CD8-positive, alpha-beta T cell (primary cell): ENCODE measurements at places on chromosomes 2 and 18.
A peak's percentile ranks its signal among the peaks of the same experiment; 100 is the strongest.

GRCh38 chr18:74507927-74508326 is 11.8 kb downstream of the CNDP2 start:
- no peak for DNase-seq

DNA sequence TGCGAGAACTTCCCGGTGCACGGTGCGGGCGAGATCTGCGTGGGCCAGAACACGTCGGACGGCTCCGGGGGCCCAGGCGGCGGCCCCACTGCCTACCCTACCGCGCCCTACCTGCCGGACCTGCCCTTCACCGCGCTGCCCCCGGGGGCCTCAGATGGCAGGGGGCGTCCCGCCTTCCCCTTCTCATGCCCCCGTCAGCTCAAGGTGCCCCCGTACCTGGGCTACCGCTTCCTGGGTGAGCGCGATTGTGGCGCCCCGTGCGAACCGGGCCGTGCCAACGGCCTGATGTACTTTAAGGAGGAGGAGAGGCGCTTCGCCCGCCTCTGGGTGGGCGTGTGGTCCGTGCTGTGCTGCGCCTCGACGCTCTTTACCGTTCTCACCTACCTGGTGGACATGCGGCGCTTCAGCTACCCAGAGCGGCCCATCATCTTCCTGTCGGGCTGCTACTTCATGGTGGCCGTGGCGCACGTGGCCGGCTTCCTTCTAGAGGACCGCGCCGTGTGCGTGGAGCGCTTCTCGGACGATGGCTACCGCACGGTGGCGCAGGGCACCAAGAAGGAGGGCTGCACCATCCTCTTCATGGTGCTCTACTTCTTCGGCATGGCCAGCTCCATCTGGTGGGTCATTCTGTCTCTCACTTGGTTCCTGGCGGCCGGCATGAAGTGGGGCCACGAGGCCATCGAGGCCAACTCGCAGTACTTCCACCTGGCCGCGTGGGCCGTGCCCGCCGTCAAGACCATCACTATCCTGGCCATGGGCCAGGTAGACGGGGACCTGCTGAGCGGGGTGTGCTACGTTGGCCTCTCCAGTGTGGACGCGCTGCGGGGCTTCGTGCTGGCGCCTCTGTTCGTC is 1.7 kb downstream of the FZD7 start:
- peak; percentile 7 for DNase-seq

GRCh38 chr2:8045081-8045614 is 636.7 kb upstream of the ID2 start:
- no peak for DNase-seq

GRCh38 chr2:205860181-205860580 is 177.9 kb downstream of the NRP2 start:
- no peak for DNase-seq

DNA sequence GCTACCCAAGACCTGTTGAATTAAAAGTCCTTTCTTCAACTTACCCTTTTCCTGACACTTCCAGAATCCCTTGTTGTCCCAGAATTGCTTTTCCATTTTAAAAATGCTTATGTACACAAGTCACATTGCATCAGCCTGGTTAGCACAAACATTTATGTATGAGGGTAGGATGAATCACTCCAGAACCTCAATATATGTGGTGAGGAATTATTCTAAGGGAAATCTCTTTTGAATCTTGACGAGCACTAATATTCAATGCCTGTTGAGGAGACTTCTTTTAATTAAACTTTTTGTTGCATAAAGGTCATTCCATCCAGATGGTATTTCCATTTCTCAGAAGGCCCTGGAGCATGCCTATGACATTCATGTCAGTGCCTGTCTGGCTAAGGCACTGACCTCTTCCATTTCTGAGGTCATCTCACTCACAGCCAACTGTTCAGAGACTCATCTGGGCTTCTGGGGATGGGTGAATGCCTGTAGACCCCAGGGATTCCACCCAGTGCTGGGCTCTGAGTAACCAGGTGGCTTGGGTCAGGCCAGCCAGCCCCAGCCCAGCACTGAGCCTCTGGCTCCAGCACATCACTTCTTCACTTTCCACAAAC is 28.2 kb downstream of the ACMSD start:
- DNase-seq: no peak

DNA sequence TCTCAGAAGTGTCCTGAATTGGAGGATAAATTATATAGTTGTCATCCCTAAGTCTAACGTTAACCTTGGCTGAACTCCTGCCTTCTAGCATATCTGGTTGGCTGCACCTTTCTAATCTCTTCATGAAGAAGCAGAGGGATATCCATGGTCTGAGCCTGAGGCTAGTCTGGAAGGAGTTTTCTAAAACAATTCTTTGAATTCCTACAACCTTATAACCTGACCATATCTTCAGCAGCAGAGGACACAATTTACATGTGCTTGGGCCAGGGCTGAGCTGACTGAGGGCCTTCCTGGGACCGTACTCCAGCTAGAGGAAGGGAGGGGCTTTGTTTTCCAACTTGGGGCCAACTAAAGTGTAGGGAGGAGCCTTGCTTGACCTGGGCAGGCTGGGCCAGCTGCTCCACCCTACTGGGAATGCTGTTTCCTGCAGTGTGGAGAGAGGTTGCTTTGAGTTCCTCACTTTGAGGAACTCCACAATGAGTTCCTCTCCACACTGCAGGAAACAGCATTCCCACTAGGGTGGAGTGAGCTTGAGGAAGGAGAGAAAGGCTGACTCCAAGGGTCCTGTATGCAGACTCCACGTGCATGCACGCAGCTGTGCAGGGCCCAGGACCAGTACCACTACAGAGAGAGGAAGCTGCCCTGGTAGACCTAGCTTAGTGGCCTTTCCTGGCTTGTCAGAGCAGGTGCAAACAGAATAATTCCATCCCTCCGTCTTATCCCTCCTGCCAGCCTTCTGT is 19.6 kb downstream of the CEP68 start:
- DNase-seq: no peak

GRCh38 chr2:40255103-40255502 is 196.8 kb downstream of the SLC8A1 start:
- no peak for DNase-seq

DNA sequence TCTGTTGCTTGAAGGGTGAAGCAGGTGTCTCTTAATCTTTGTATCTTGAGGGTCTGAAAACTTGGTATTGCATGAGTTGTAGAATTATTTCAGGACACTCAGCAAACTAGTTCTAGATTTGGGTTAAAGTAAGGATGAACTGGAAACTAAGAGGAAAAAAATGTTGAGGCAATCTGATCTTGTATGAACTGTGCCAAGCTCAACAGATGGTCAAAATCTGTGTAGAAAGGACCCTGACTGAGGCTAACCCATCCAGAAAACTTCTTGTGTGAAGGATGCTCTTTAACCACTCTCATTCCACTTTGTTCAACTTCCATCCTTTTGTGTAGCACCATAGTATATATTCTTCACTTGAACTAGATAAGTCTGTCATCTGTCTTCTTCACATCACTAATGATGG is 861.7 kb downstream of the SLC4A3 start:
- DNase-seq: no peak

- no peak for DNase-seq
Measured at GRCh38 chr2:39602616-39603015, 63.1 kb upstream of the TMEM178A start.

DNA sequence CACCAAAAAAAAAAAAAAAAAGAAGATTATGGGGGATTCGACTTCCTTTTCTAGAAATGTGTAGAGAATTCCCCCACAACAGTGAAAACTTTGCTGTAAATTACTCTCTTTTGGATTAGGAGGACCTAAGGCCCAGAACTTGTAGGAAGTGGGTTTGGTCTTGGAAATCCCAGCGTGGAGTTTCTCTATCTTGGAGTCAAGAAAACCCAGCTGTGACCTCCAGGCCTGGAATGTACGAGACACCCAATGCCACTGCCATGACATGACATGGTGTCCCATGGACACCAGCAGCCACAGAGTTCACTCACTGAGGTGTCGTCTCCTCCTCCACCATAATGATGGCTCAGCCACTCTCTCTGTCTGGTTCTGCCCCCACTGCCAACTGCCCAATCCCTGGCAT is 202.3 kb downstream of the ALPK2 start:
- no peak for DNase-seq

- no peak for DNase-seq
Measured at GRCh38 chr2:86622519-86623042, 1.1 kb downstream of the RNF103 start.

- DNase-seq: no peak
Measured at GRCh38 chr2:72011370-72011689, 136.3 kb downstream of the CYP26B1 start.

DNA sequence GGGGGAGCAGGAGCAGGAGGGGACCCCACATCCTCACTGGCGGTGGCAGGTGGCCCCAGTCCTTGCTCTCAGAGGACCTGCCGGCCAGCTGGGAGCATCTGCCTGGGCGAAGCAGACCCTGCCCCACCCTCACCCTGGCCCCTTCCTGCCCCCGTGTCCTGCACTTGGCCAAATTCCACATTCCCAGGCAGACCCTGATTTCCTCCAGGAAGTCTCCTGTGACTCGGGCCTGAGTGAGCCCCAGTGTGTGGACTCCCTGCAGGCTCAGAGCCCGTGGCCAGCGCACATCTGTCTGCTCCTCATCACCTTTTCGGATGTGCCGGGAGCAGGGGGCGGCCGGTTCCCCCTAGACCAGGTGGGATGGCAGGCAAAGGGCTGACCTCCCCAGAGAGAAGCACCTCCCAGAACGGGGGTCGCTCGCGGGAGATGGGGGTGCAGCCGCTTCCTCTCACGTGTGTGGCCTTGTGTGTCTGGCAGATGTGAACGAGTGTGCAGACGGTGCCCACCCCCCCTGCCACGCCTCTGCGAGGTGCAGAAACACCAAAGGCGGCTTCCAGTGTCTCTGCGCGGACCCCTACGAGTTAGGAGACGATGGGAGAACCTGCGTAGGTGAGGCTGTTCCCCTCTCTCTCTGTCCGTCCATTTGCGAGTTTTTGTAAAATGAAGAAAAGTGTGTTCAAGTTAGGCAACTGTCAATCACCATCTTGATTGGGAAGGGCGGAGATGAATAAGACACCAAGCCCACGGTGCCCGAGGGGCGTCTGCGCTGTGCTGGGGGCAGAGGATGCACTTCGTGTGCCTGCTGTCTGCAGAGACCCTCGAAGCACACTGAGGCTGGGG is 90.4 kb downstream of the TPO start:
- DNase-seq: no peak

- DNase-seq: no peak
Measured at GRCh38 chr2:84041506-84041905, 417.6 kb downstream of the SUCLG1 start.

- no peak for DNase-seq
Measured at GRCh38 chr2:111663471-111664274, 220.3 kb downstream of the ANAPC1 start.

GRCh38 chr2:241216211-241216761 is 27.8 kb downstream of the ANO7 start:
- DNase-seq: no peak

GRCh38 chr2:47503481-47504070 is 100.6 kb downstream of the MSH2 start:
- no peak for DNase-seq

- no peak for DNase-seq
Measured at GRCh38 chr2:227826019-227826521, 12.4 kb downstream of the CCL20 start.

DNA sequence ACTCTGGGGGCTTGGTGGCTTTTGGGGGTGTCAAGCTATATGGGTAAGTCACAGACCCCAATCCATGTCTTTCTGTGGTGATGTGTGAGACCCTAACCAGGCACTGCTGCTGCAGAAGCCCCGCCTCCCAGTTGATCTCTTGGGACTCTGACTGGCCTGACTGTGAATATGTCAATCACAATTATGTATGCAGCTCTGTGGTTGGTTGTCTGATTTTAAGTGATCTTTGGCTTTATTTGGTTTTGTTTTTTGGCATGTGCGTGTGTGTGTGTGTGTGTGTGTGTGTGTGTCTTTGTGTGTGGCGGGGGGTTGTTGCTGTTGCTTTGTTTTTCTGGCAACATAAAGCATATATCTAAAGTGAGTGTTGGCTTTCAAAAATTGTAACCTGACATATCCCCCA is 78.5 kb upstream of the GLS start:
- DNase-seq: no peak

GRCh38 chr18:24502667-24503523 is 42.5 kb downstream of the HRH4 start:
- DNase-seq: no peak

- no peak for DNase-seq
Measured at GRCh38 chr18:56165601-56166355, 472.6 kb downstream of the TXNL1 start.

DNA sequence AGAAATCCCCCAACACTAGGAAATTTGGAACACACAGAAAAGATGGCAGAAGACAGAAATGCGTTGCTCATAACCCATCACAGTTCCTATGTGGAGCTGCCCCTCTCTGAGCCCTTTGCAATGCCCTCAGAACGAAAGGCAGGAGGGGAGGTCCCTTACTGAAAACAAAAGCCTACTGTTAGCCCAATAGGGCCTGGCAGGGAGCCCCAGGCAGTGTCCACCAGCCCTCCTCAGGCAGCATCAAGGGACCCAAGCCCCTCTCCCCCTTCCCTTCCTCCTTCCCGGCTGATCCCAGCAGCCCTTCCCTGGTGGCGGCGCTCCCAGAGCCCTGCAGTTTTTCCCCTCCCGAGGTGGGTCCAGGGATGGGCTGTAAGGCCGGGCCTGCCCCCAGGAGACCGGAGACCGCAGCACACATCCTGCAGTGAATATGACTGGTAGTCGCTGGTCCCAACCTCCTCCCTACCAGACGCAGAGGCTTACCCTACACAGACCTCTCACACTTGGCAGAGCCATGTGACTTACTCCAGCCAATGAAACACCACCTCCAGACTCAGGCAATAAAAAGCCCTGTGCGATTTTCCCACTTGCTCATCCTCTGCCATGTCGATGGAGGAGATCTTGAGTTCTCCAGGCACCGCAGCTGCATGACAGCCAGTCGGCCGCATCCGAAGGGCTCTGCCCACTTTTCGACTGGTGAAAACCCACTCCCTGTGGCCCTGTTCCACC is 19.4 kb upstream of the DUSP2 start:
- peak; percentile 91 for DNase-seq

GRCh38 chr2:86186431-86186830 is 8.8 kb downstream of the IMMT start:
- DNase-seq: no peak

GRCh38 chr2:64007924-64008323 is 11.3 kb downstream of the VPS54 start:
- DNase-seq: no peak

DNA sequence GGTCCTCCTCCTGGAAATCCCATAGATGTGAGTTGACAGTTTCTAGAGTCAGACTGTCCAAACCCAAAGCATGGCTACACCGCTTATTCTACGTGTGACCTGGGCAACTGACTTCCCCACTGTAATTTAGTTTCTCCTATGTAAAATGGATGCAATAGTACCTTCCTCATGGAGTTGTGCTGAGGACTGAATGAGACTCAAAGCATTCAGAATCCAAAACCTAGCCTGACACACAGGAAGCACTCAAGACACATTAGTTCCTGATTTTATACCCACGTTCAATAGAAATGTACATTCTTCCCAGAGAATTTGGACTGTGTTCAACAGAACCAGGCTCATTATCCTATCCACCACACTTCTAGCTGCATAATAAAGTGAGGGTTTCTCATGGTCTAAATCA is 88.8 kb downstream of the STK39 start:
- no peak for DNase-seq
